ENCODE measurements at places on chromosomes 1 and 21.

- no peak for DNase-seq
Observed at GRCh38 chr1:223802032-223802431, 43.7 kb downstream of the TP53BP2 start.

DNA sequence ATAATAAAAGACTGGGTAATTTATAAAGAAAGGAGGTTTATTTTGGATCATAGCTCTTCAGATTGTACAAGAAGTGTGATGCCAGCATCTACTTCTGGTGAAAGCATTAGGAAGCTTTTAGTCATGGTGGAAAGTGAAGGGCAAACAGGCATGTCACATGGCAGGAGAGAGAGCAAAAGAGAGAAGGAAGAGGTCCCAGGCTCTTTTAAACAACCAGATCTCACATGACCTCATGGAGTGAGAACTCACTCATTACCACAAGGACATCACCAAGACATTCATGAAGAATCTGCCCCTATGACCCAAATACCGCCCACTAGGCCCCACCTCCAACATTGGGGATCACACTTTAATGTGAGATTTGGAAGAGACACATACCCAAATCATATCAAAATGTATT is 10.0 kb downstream of the RPTN start:
- DNase-seq, result no peak

- peak; percentile 94 for DNase-seq
Observed at GRCh38 chr1:66374561-66375111, 159.3 kb upstream of the SGIP1 start.

DNA sequence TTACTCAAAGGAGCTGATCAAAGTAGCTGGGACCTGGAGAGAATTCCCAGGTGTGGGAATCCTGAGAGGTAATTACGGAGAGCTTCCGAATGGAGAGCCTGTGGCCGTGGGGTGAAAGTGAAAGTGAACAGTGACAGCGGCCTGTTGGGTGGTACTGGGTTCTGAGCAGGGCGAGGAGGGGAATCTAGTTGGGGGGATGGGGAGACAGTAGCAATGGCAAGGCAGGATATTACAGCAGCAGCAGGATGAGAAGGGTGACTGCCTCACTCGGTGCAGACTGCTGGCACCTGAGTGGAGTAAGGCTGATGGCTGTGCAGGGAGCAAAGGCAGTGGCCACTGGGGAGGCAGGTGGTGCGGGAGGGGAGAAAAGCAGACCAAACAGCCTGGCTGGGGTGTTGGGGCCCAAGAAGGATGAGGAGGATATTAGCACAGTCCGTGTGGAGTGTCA is 70.3 kb upstream of the PRDX6 start:
- no peak for DNase-seq

DNA sequence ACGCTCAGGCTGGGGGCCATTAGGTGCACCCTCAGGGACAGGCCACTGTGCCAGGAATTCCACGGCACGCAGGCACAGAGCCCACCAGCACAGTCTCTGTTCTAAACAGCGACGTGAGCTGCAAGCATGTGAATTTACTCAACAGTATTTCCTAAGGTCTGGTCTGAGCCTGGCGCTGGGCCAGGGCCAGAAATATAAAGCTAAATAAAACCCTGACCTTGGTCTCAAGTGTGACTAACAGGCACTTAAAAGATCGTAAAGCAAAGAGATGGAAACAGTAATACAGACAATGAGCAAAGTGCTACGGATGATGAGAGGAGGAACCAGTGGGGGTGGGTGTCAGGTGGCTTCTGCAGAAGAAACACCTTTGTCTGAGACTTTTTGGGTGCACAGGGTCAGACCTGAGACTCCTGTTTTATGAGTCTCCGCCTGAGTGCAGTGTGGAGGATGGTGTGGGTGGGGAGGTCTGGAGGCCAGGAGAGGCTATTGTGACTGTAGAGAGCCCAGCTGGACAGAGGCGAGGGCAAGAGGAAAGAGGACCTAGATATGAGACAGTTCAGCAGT is 53.4 kb upstream of the EDN2 start:
- peak; percentile 41 for DNase-seq

GRCh38 chr1:53172426-53173128 is 24.0 kb upstream of the CPT2 start:
- no peak for DNase-seq

DNA sequence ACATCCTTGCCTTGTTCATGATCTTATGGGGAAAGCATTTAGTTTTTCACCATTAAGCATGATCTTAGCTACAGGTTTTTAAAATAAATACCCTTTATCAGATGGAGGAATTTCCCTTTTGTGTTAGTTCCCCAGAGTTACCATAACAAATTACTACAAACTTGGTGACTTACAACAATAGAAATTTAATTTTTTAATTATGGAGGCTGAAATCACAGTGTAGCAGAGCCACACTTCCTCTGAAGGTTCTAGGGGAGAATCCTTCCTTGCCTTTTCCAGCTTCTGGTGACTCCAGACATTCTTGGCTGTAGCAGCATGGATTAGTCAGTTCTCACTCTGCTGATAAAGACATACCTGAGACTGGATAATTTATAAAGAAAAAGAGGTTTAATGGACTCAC is 18.5 kb downstream of the MIGA1 start:
- peak; percentile 21 for DNase-seq

- DNase-seq, result no peak
Observed at GRCh38 chr1:187883356-187883755, 1054.6 kb downstream of the PLA2G4A start.

DNA sequence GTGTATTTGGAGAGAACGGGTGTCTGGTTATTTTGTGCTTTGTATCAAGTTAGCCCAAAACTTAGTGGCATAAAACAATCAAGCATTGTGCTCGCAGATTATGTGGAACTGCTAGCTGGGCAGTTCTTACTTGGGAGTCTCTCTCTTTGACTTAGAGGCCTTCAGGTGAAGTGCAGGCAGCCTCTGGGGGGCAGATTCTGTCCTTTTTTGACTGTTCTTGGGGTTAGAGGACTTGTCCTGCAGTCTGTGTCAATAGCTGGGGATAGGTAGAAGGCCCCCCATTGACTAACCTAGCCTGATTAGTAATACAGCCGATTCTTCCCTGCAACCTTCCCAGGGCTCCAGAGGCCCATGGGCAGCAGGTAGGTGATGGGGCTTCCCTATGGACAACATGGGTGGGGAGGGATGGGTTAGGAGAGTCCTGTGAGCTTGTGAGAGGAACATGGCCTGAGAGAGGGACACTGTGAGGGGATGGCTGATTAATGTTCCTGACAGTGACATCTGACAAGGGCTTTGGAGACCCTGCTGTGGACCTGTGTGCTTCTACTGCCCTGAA is 37.2 kb upstream of the ACOT11 start:
- no peak for DNase-seq

Data from kidney glomerular epithelial cell (primary cell).